ENCODE measurements at places on chromosomes 4 and X.

DNA sequence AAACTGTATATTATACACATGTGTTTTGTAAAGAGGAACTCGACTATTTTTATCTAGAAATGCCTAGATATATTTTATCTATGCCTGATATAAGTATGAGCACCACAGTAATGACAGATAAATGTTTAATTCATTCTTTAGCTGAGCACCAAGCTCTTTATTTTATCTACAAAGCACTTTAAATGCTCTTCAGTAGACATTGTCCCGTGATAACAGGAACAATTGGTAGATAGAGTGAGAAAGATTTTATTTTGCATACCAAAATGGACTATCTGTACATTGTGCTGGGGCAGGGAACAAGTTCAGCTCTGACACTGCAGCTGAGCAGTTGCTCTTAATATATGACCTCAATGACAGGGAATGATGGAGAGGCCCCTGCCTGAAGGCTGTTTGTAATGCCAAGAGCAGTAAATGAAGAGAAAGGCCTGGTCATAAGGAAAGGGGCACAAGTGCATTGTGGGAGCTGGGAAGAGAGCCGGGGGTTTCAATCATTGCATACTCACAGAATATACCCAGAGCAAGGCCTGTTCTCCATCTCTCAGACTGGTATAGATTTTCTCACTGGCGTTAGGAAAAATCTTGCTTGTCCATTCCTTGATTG, 57.3 kb downstream of the SEPTIN11 start:
- no peak for DNase-seq

DNA sequence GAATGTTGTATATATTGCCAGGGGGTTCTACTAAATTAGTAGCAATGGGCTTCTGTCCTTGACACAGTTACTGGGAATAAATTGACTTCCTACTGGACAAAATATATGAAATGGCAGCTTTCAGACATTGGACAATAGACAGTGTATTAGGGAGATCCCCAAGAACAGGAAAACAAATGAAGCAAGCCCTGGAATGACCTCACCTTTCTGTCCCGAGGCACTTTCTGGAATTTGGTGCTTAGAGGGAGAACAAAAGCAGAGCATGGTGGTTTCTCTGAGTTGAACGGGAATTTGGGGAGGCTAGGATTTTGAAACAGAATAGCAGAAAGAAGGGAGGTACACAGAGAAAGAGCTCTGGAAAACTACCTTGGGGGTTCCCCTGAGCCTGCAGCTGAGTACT, 187.7 kb upstream of the MAGEB2 start:
- no peak for DNase-seq

GRCh38 chr4:40196724-40197281, at the start of gene RHOH:
TSS of gene RHOH (plus strand) at chr4:40197031. CDS start at chr4:40243387, 46,356 bp downstream.
- DNase-seq = no peak

- DNase-seq = peak; percentile 59
These were observed 1.8 kb downstream of the SH3BP2 start for GRCh38 chr4:2794486-2795299.

GRCh38 chr4:103673983-103674382, 45.8 kb downstream of the TACR3 start:
- DNase-seq = no peak

GRCh38 chr4:108535757-108536156, 84.6 kb upstream of the RPL34 start:
- DNase-seq = no peak

DNA sequence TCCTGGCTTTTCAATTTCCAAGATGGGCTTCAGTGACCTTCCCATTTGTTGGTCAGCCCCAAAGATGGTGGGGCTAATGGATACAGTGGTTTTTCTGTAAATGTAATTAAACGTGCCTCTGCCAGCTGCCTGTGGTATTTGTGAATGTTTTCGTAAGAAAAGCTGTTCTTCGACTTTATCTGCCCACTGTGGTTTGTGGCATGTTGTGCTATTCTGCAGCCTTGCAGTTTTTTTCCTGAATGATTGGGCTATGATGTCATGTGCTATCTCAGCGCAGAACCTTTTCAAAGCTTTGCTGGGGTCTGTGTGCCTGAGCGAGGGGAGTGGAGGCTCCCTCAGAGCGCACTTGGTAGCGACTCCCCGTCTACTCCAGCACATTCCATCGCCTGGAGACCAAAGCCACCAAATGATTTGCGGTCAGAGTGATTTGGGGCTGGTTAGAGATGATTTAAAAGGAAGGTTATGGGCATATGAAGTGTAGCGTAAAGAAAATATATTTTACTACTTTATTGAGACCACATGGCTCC, 137.5 kb downstream of the PALLD start:
- DNase-seq = no peak

DNA sequence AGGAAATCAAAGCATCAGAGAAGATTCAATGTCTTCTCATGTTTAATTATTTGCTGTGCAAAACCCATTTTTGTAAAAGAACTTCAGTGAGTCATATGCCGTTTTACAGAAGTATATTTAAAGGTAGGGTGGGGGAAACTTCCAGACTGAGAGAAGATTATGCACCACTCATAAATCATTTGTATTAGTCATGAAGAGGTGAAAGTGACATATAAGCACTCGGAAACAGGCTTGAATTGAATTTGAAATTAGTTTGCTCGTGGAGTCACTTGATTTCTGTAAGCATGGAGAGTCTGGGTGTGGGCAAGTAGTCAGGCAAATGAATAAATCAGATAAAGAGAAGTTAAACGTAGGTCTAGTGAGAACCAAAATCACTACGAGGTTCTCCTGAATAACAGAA, 335.1 kb downstream of the ANK2 start:
- DNase-seq = no peak

DNA sequence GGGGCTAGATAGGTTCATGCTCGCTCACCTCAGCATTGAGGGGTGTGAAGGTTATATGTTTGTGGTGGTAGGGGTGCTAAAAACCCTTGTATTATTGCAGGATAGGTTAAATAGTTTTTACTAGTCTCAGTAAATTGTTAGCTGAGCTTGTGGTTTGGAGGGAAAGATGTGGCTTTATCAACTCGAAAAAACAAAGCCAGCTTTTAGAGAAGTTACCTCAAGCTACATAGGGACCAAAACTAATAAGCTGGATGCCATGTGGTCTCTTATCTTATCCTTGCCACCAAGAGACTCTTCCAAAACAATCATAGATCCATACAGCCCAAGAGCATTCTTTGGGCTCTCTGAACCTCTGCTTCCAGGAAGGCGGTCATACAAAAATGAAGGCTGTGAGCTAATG, 29.2 kb downstream of the MSN start:
- DNase-seq = no peak

GRCh38 chr4:26484516-26484915, 5.8 kb downstream of the CCKAR start:
- DNase-seq = no peak

DNA sequence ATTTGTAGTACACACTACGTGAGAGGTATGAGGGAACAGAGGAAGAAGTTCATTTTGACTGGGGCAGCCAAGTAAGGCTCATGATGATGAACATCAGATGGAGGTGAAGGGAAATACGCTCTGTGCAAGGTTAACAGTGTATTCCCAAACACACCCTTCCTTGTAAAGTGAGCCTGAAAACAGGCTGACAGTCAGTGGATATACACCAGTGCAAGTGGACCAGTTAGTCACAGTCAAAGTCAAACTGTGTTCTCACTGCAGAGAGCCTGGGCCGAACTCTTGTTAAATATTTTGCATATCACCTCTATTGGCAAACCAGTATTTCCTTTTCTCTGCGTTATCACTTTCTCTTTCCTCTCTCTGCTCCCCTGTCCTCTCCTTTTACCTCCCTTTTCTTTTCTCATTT, 23.4 kb upstream of the RHOH start:
- DNase-seq = no peak

GRCh38 chr4:80196922-80197573, at the start of gene PRDM8:
TSS of gene PRDM8 (plus strand) at chr4:80197503. CDS start at chr4:80200081, 2,578 bp downstream.
- no peak for DNase-seq

GRCh38 chrX:24575496-24575895, 71.7 kb downstream of the PCYT1B start:
- DNase-seq = no peak

DNA sequence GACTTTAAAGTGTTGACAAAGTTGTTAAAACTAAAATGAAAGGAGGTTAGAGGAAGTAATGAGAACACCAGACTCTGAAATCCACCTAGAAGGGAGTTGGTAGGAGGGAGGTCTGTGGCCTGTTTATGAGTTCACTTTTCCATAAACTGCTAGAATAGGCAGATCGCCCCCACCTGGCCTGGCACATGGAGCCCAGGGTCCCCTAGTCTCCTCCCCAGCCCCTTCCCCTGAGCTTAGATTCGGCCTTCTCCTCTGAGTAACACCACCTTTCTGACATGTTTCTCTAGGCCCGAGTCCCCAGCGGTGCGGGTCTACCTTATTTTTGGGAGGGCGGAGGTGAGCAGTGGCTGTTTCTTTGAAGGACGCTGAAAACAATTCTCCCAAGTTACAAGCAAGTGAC, 54.5 kb upstream of the FAT1 start:
- no peak for DNase-seq

GRCh38 chr4:39169426-39169825, 12.9 kb upstream of the WDR19 start:
- no peak for DNase-seq
